ENCODE measurements at places on chromosomes 7 and 10.

- no peak for DNase-seq
Measured at GRCh38 chr10:92997620-92998019, 63.0 kb upstream of the CYP26C1 start.

- DNase-seq = no peak
Measured at GRCh38 chr7:11701829-11702560, 130.0 kb downstream of the THSD7A start.

- no peak for DNase-seq
Measured at GRCh38 chr10:104487794-104488438, 134.3 kb downstream of the CFAP58 start.

GRCh38 chr10:77361831-77362230, 275.8 kb downstream of the KCNMA1 start:
- DNase-seq = no peak

DNA sequence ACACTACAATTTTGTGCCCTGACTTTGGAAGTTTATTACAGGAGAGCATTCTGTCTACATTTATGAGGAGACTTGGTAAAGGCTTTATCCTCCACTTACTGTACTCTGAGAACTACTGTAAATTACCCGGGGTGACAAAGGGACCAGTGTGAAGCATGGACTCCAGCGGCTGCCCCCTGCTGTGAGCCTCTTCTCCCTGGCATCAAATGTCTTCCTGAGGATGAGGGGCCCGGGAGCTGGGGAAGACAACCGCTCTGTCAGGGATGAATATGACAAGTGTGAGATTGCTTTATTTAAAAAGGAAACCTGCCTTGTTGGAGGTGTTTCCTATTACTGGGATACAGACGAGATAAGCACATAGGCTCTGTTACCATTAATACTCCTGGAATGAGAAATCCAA, 714.8 kb downstream of the CCSER2 start:
- no peak for DNase-seq

DNA sequence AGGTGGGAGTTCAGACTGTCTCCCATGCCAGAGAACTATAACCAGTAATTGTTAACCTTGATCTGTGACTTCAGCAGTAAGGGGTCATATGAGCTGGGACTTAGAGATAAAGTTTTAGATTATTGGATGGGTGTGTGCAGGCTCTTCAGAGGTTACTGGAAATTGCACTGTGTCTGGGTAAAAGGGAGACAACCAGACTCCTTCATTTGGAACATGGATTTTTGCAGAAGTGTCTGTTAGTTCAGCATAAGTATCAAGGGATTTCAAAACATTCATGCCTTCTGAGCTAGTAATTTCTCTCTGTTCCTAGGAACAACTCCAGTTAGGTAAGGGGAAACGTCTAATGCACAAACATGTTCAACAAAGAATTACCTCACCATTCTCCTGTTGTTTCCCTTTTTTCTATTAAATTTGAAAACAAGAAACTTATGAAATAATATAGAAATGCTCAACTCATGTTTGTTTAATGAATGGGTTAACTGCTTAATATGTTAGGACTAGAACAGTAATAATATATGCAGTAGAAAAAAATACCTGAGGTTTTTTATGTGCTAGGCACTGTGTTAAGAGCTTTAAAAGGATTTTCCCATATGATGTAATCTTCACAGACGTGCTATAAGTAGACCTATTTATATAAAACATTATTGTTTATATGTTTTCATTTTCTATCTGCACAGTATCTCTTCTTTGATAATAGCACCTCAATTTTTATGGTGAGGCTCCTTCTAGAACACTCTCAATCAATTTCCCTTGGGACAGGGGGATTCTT, 233.0 kb downstream of the CACNA2D1 start:
- DNase-seq = no peak

DNA sequence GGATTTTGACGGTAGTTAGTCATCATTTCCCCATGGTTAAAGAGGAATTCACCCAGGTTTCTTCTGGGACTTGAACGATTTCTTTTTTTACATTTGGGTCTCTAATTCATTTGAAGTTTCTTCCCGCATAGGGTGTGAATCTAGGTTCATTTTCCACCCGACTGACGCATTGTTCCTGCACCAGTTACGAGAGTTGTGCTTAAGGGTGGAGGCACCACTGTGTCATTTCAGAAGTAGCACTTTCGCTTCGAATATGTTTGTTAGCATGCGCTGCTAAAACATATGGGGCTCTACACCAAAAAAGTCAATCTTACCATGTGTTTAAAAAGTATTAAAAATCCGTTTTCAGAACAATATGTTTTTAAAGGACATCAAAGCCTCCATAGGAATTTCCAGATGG, 140.3 kb downstream of the VIPR2 start:
- DNase-seq = no peak

DNA sequence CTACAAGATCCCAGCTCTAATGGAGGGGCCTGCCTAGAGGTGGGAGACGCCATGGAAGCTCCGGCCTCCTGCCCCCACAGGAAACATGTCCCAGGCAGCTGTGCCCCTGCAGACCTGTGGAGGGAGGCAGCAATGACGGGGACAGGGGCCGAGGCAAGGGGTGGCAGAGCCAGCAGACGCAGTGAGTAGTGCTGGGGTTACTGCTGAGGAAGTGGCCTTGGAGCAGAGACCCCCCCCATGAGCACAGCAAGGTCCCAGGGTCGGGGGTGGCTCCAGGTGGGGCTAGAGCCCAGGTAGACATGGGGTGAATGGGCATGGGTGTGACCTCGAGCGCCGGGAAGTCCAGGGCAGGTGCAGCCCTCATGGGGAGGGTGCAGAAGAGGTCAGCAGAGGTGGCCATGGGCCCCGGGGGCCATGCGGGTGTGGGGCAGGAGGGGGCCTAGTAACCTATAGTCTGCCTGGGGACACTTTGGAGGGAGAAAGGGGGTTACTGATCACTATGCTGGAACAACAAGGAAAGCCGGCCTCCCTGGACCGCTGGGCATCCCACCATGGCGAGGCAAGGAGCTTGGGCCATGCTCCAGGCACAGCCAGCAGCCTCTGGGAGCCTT, 45.5 kb downstream of the JAKMIP3 start:
- no peak for DNase-seq

- DNase-seq = no peak
Measured at GRCh38 chr10:75335983-75336382, 65.6 kb downstream of the ZNF503 start.

- DNase-seq = no peak
Measured at GRCh38 chr10:5013385-5013784, 9.7 kb upstream of the AKR1C2 start.

GRCh38 chr10:21733710-21734109, 199.7 kb downstream of the MLLT10 start:
- no peak for DNase-seq

DNA sequence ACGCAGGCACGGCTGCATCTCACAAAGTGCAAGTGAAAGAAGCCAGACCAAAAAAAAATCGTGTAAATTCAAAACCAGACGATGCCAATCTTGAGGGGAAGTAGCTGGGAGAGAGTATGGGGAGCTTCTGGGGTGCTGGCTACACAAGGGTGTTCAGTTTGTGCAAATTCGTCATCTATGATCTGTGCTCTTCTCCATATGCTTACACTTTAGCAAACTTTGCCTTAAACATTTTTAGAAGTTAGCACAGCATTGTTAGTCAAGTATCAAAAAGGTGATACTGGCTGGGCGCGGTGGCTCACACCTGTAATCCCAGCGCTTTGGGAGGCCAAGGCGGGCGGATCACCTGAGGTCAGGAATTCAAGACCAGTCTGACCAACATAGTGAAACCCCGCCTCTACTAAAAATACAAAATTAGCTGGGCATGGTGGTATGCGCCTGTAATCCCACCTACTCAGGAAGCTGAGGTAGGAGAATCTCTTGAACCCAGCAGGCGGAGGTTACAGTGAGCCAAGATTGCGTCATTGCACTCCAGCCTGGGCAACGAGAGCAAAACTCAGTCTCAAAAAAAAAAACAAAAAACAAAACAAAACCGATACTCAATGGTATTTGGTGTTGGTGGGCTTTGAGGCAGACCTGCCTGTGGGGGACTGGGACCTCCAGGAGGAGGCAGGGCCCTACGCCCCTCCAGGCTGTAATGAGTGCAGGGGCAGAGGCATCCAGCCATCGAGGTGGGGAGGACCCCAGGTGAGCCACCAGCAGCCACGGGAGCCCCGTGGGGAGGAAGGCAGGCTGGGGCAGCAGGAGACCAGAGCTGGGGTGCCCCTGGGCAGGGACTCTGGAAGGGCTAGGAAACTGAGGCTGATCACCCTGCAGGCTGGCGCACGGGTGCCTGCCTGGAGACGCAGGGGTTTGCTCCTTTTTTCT, 150.0 kb downstream of the PRKAG2 start:
- no peak for DNase-seq

Data from activated B cell treated with CpG ODN at 0.5 μM for 24 hours (primary cell).